HT1080 (cell line): ENCODE measurements at places on chromosomes 4 and X. TPM values are rescaled to one million over a fixed set of nuclear protein-coding genes. Genes with fewer than 3 reads are reported as not detected.
A peak's percentile ranks its signal among the peaks of the same experiment; 100 is the strongest.

The TEX11 gene
- not detected in 2 replicates for total RNA-seq

The MAGEH1 gene
- total RNA-seq: 7.9 and 10.5 TPM in 2 replicates

The MYOZ2 gene
- total RNA-seq: not detected in 2 replicates

The DGAT2L6 gene
- total RNA-seq: not detected in 2 replicates

GRCh38 chr4:24032371-24032989 is 142.6 kb upstream of the PPARGC1A start:
- DNase-seq: peak; percentile 15
